NCI-H2029 treated with DMSO at 0.1 percent for 48 hours (cell line): ENCODE measurements at places on chromosomes 2 and 18.
A peak's percentile ranks its signal among the peaks of the same experiment; 100 is the strongest.

DNA sequence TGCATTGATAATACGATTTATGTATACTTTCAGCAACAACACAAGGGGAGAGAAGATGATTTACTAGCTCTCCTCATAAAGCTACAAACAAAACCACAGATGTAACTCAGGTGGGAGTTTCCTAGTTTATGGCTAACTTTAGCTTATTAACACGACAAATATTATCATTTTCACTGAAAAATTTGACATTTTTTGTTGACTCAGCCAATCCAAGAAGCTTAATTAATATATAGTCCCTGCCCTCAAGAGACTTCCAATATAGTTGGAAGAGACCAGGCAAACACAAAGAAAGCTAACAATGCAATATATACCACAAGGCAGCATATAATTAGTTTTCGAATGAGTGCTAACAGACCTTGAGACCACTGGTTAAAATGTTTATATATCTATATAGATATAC lies 775 bp downstream of the WDR12 start:
- DNase-seq, result no peak

DNA sequence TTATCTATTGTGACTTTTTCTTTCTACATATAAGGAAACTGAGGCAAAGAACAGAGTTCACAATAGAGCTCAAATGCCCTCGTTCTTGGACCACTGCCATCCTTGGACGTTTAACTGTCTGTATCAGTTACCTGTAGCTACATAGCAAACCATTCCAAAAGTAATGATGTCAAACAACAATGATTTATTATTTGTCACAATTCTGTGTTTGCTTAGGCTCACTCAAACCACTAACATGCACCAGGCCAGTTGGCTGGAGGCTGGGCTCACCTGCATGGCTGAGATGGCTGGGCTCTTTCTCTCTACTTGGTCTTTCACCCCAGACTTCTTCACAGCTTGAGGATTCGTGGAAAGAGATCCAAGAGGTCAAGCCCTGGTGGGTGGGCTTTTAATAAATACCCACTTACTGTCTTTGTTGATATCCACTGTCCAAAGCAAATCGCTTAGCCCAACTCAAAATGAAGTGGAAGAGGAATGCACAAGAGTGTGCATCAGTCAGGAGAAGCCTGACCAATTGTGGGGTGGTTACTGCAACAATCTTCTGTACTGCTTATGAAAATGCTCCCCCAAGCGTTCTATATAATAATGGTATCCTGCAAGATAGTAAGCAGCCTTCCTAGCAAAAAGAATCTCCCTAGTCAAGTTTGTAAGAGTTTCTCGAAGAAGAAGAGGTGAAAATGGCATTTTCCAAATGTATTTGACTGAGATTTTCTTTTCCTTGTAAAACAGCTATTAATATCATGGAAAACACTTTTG lies 163.5 kb upstream of the NT5C1B start:
- peak; percentile 59 for DNase-seq

GRCh38 chr2:21161122-21161521 lies 37.4 kb downstream of the TDRD15 start:
- DNase-seq, result no peak

DNA sequence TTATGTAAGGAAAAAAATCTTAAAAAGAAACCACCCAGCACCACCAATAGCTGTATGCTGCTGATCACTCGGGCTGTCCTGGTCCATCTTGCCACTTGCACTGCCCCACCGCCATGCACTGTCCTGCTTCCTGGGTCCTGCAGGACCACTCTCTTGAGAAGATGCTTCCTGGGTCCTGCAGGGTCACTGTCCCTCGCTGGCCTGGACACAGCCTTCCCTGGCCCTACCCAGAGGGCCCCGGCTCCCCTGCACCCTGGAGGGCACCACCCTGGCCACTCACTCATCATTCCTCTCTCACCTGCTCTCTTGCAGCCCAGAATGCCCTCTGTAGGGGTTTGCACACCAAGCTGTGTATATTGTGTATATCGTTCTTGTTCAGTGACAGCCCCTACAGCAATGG lies 2.4 kb upstream of the OTOS start:
- DNase-seq, result no peak

GRCh38 chr18:12308386-12309100 lies 502 bp downstream of the TUBB6 start:
- DNase-seq, result no peak

DNA sequence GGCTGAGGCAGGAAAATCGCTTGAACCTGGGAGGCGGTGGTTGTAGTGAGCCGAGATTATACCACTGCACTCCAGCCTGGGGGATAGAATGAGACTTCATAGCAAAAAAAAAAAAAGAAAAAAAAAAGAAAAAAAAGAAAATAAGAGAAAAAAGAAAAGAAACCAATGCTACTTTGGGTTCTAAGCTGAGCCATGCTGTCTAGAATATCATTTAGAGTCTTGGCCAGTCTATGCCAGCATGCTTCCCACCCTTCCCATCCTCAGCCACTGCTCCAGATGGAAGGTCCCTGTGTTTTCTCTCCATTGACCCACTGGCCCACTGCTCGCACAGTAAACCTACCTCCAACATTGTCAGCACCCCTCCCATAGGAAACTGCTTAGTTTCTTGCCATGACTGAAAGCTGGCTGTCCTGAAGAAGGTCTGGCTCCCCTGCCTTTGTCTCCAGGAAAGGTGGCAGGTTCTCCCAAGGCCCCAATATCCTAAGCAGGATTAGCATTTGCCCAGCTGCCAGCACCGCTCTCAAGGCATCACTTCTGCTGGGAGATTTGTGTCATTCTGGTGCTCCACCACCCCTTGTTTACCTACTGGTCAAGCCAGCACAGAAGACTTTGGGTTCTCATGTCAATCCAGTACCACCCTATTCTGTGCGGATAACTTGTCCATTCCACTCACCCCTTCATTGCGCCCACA lies 47.3 kb upstream of the PAPOLG start:
- DNase-seq, result no peak

DNA sequence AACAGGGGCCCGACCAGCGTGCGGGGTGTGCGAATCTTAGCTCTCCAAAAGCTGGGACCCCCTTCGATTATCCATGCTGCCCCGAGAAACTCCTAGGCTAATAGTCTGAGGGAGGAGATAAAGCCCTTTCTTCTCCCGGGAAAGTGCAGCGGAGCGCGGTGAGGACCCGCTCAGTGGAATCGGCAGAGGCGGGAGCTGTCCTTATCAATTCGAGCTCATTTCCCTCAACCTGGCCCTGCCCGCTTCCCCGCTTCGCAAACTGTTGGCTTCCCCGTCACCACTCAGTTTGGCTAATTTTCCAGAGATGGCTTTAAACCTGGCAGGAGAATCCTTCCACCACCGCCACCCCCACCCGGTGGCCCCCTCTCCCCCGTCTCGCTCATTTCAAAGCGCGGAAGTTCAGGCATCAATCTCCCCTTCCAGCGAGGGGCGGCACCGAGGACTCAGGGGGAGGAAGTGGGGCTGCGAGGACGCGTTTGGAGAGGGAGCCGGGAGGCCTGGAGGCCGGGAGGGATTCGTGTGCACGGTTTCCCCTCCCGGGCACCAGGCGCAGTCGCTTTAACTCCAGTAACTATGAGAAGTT lies 1.6 kb downstream of the KLHL14 start:
- no peak for DNase-seq

GRCh38 chr2:231904161-231904611 lies 22.0 kb downstream of the NPPC start:
- no peak for DNase-seq

- no peak for DNase-seq
Observed at GRCh38 chr18:5747678-5748077, 147.6 kb downstream of the TMEM200C start.

DNA sequence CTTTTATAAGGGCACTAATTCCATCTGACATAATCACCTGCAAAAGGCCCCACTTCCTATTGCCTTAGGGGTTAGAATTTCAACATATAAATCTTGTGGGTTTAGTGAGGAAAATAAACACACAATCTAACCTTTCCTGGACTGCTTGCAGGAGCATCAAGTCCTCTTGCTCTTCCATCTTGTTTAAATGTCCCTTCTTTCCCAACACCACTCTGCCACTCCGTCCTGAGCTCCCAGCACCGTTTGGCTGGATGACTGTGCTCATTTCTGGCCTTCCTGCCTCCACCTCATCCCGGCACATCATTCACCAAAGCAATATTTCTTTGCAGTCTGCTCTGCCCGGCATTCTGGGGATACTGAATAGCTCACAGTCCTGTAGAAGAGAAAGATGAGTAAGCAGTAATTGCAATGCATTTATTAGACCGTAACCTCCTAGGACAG lies 247.8 kb downstream of the BCL2 start:
- no peak for DNase-seq

GRCh38 chr2:231182513-231182899 lies 15.9 kb upstream of the ARMC9 start:
- DNase-seq, result no peak

DNA sequence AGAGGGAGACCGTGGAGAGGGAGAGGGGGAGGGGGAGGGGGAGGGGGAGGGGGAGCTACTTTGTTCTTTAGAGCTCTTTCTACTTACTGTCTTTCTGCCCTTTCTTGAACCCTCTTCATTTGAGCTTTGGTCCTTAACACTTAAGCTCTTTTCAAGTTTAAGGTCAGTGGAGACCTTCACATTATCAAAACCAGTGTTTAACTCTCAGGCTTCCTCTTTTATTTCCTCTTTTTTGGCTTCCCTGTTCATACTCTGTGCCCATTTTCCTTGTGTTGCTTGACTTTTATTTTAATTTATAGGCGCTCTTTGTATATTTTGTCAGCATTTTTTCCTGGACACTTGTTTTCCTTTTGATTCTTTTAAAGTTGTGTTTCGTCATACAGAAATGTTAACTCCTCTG lies 37.1 kb downstream of the ACSL3 start:
- no peak for DNase-seq

GRCh38 chr2:54945391-54946219 lies 104.6 kb downstream of the RTN4 start:
- no peak for DNase-seq
